ENCODE measurements at places on chromosomes 2 and 18.

DNA sequence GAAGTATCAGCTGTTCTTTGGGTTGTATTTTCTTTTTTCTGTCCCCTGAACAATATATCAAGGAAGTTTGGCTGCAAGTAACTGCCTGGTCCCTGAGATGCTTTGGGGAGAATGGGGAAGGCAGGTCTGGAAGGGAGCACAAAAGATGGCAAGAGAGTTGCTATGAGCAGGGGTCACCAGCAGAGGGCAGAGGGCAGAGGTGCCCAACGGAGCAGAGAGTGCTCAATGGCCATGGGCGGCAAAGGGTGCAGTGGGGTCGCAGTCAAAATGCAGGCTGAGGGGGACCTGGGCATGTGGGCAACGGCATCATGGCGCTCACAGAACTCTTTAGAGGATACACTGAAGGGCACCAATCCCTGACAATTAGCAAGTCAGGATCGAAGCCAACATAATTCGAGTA, 107.7 kb upstream of the ATP8B1 start:
- no peak for DNase-seq

GRCh38 chr2:65992198-65992554, 442.7 kb upstream of the MEIS1 start:
- DNase-seq, result no peak

- no peak for DNase-seq
Measured at GRCh38 chr2:70044290-70045040, 42.8 kb upstream of the PCBP1 start.

DNA sequence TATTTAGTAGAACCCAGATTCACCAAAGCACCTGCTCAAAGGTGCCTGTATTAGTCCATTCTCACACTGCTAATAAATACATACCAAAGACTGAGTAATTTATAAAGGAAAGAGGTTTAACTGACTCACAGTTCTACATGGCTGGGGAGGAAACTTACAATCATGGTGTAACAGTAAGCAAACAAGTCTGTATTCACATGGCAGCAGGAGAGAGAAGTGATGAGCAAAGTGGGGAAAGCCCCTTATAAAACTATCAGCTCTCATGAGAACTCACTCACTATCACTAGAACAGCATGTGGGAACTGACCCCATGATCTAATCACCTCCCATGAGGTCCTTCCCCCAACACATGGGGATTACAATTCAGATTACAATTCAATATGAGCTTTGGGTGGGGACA, 28.0 kb upstream of the DDX18 start:
- no peak for DNase-seq

GRCh38 chr2:70620020-70620419, 66.4 kb upstream of the TGFA start:
- DNase-seq, result no peak

DNA sequence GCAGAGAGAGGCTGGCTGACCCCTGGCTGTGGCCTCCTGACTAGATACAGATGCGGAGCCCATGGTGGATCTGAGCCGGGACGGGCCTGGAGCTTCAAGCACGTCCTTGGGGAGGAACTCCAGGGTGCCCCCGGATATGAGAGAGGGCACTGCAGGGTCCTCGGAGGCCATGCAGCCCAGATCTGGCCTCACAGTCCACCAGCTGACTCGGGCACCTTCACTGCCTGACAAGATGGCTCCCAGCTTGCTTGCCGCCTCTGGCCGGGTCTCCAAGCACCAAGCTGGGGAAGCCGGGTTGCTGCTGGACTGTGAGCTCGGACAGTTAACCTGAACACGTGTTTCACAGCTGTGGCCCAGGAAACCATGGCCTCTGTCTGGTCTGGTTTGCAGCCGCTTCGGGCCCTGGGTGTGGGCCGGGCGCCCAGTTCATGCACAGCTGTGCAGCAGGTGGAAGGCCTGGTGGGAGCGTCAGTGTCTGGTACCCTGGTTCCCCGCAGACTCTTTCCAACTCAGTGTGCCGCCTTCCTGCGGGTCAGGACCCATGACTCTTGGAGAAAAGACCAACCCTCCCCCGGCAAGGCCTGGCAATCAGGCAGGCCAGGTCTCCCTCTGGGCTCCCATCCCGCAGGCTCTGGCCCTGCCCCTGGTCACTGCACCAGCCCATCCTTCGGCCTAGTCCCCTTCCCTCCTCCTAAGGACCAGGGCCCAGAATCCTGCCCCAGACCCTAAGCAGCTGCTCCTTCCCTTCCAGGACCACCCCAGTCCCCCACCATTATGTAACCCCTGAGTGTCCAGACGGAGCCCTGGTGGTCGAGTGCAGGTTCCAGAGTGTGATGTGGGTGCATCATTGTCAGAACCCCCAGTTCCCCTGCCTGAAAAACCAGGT, 74.6 kb upstream of the OTOS start:
- DNase-seq, result no peak

- peak; percentile 51 for DNase-seq
Measured at GRCh38 chr18:43563780-43564179, 286.5 kb upstream of the SYT4 start.

GRCh38 chr18:39199231-39199855, 1633.7 kb upstream of the CELF4 start:
- no peak for DNase-seq

DNA sequence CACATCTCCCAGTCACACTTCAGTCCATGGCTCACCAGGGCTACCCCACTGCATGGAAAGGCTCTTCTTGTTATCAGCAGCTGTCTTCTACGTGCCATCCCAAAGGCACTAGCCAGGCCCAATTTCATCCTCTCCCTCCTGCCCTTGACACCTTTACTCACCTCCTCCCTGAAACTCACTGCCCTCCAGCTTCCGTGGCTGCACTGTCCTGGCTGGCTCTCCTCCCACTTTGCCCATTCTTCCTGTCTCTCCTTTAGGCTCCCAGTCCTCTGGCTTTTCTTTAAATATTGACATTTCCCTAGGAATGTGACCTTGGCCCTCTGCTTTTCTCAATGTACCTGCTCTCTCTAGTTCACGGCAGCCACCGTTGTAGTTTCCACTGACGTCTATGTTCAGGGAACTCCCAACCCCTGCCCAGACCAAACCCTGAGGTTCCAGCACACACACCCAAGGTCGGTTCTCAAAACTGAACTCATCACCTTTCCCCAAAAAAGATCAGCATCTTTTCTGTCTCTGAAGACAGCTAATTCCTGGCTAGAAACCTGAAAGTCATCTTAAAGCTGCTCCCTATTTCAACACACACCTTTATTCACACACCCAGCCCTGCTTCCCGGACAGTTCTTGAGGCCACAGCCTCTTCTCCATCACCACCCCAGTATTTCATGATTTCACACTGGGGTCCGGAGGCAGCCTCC, 36.7 kb downstream of the WDFY1 start:
- DNase-seq, result no peak

GRCh38 chr2:219142329-219142728, 18.3 kb downstream of the NHEJ1 start:
- DNase-seq, result no peak

DNA sequence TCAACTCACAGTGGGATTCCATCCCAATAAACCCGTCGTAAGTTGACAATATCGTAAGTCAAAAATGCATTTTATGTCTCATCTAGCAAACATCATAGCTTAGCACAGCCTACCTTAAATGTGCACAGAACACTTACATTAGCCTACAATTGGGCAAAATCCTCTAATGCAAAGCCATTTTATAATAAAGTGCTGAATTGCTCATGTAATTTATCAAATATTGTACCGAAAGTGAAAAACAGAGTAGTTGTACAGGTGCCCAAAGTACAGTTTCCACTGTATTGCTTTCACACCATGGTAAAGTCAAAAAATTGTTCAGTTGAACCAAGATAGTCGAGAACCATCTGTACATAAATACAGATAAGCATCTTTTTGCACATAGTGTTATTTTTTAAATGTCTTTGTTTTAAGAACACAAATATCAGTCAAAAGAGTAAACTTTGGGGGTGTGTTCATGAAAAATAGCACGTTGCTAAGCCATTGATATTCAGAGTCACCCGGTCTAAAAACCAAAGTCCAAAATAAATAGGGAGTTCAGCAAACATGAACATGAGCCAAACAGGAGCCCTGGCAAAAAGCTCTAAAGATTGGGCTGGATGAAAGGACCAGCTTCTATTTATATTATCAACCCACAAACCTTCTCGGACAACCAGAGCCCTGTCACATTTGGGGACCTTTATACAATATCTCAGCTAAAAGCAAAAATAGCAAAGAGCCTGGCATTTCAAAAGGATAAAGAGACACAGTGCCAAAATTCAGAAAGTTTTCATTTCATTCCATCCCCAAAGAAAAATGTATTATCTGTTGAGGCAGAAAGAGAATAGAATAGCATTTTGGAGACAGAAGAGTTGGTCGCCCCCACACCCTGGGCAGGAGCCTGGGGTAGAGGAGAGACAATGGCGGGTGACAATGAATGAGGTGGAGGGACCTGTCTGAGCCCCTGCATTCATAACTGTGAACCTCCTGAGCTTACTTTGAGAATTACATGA, 105.9 kb upstream of the SH3BP4 start:
- DNase-seq, result no peak

DNA sequence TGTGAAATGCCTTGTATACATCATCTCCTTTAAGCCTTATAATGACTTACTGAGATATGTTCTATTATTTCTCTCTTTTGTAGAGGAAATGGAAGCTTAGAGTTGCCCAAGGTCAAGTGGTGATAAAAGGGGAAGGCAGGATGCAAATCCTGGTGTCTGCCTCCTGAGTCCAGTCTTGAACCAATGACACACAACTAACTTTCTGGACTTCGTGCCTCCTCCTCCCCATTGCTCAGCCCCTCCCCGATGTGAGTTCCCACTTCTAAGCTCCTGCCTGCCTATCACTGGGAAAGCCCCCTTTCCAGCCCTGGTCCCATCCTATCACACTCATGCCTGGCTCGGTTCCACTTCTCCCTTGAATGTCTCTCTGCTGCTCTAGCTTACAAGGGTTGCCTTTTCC, 6.9 kb upstream of the CTIF start:
- DNase-seq, result no peak

- no peak for DNase-seq
Measured at GRCh38 chr2:74000666-74001065, 16.0 kb downstream of the TET3 start.

GRCh38 chr2:169761251-169761969, 27.8 kb downstream of the KLHL23 start:
- DNase-seq, result no peak

DNA sequence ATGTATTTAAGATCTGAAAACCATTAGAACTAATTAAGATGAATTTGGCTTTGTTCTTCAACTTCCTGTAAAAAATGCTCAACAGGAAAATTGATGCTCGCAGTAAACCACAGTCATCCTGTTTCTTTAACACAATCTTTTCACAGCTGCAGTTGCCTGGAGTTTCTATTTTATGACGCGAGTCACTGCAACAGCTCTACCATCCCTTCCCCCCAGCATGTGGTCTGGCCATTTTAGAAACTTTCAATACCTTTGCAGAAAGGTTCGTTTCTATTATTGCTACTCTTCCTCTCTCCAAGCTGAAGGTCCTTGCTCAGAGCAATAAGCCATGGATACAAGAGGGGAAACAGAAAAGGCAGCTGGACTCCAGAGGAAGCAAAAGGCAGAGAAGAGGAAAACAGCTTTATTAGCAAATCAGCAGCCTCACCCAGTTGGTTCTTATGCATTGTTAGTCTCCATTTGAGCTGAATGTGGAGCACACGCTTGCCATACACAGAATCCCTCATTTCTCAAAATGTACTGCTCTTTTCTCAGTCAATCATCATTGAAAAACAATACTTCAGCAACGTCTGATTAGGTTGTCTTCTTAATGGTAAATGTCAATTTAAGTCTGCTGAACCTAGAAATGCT, 3.9 kb downstream of the WIPF1 start:
- no peak for DNase-seq

Data from NCI-H1092 (cell line).